Stimulated activated CD8-positive, alpha-beta memory T cell treated with anti-CD3 and anti-CD28 coated beads, Interleukin-4, amount 100 ng/mL, for 4 hours (primary cell): ENCODE measurements at places on chromosomes 11 and 22.

GRCh38 chr11:131906963-131907362, 536.5 kb downstream of the NTM start:
- no peak for DNase-seq

DNA sequence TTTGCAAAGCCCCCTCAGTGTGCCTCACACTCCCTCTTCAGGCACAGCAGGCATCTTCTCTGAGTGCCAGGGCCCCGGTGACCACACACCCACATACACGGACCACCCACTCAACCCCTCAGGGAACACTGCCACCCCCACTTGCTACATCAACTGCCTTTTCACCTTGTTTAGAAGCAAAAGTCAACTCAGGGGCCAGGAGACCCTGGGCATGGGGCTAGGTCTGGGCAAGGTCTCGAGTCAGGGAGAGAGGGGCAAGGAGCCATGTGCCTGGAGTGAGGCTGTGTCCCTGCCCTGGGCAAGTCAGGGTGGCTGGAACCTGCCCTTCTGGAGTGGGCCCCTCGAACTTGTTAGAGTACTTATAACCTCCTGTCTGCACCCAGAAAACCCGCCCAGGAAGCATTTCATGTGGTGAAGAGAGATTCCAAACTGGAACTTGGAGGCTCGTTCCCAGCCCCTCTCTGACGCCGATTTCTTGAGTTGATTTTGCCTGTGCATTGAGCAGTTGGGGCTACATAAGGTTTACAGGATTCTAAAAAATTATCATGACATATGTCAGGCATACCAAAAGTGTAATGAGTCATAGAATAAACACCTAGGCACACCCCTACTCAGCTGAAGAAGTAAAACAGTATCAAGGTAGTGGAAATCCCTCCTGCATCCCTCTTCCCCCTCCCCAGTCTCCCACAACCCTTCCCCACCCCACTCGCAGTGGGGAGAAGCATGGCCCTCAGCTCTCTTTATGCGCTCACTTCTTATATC, 74.3 kb downstream of the MYEOV start:
- no peak for DNase-seq

- DNase-seq = no peak
Measured at GRCh38 chr11:60942970-60943565, 8.9 kb downstream of the SLC15A3 start.

DNA sequence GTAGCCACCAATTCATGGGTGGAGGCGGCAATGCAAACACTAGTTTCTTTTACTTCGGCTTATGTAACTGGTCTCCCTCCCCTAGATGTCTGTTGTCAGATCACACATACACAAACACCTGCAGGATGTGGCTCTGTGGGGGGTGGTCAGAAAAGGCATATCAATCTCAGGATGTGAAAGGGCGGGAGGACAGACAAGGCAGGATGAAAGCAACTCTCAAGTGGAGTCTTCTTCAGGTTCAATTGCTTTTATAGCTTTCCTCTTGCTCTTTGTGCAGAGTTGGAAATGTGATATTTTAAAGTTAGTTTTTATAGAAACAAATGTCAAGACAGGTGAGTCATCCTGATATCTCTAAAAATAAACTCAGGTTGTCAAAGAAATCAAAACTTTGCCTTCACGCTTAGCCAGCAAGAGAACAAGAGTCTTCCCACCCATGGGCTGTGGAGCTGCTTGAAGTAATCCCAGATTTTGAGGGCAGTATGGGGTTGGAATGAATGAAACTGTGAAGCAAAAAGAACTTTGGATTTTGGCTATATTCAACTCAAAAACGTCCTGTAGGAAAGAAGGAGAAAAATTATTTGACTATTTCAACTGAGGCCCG, 423.4 kb downstream of the GUCY1A2 start:
- DNase-seq = no peak

- DNase-seq = no peak
Measured at GRCh38 chr22:45453764-45454163, 40.3 kb downstream of the RIBC2 start.

DNA sequence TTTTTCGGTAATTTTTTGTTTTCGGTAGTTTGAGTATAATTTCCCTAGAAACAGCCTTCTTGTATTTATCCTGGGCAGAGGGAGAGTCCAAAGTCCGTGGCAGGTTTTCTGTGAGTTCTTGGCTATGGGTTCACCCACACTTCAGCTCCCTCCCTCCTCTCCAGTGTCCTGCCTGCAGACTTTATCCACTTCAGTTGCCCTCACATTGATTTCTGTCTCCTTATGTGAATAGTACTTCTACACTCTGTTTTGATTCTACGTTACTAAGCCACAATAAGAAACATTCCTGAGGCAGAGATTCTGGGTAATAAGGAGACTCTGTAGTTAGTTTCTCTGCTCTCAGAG, 868.6 kb downstream of the METTL15 start:
- no peak for DNase-seq

- DNase-seq = no peak
Measured at GRCh38 chr11:100637706-100638105, 49.4 kb upstream of the ARHGAP42 start.

DNA sequence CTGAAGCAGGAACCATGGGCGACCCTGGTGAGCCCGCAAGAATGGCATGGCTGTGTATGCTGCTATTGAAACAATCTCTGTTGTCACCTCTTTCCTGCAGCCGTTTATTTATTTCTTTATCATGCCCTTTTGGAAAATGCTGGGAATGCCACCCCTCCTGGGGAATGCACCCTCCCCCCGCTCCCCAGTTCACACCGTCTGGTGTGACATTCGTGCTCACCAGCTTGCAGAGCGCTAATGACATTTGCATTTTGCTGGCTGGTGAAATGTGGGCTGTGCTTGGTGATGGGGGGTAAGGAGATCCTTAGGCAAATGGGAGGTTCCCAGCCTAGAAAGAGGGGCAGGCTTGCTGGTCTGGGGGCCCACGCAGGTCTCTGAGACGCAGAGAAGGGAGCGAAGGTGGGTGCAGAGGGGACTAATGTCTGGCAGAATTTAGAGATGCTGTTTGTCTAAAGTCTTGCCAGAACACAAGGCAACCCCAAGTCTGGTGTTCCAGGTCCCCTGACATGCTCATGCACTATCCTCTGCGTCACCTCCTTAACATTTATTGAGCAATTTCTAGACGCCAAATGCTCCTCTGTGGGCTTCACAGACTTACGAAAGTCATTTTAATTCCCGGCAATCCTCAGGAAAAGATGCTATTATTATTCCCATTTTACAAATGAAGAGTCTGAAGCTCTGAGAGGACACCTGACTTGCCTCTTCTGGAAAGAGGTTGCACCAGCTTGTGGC, 91.7 kb downstream of the TP53I11 start:
- no peak for DNase-seq

DNA sequence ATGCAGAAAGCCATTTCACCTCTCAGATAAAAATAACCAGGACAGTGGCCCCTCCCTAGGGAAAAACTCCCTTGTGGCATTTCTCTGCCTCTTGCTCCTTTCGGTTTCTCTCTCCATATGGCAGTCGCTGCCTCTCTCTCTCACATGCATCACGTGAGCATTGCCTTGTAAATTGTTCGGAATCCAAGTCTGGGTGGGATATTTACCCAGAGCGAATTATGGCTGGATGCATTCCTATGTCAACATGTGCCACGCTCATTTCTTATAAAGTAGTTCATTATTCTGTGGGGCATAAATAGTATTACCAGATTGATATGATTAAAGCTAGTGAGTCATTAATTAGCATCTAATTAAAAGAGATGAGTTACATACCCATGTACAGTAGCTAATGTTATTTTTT, 392.9 kb downstream of the INSC start:
- no peak for DNase-seq

DNA sequence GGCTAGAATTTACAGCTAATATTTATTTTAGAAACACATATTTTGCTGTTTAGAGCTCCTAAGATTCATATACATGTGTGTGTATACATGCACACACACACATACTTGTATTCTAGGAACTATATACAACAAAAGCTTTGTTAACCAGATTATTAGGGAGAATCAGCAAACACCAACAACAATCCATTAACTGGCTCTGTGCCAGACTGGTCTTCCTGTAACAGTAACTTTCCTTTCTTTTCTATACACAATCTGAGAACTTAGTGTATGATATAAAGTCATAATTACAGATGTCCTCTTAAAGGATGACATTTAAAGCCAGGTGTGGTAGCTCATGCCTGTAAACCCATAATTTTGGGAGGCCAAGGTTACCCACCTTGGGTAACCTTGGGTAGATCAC, 49.5 kb upstream of the CLNS1A start:
- DNase-seq = no peak

- DNase-seq = no peak
Measured at GRCh38 chr11:102109896-102110760, at the start of gene YAP1. Gene YAP1, plus strand, starts transcription at chr11:102110447. Its CDS starts 402 bp downstream, at chr11:102110849.

DNA sequence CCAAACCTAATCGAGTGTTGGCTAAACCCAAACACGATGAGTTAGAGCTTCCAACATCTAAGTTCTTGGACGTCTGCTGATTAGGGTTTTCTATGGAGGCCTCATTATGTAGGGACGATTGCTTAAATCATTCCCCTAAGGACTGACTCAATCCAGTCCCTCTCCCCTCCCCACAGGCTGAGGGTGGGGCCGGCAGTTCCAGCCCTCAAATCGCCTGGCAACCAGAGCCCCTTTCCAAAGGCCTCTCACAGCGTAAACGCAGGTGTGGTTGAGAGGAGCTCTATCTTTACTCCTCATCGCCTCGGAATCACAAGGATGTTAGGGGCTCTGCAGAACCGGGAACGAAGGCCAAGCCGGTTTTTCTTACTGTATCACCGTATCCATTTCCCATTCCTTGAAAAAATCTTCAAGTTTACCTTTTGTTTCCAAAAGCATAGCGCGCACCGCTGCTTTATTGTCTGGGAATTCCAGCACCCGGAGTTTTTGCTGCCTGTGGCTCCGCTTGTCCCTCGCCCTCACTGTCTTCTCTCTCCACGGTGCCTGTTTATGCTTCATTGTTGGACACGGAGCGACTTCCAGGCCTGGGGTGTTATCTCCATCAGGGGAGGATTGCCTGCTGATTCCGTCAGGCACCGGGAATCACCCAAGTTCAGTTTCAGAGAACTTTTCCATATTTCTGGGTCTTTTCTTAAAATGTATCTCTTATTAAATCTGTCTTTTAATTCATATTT, 13.8 kb upstream of the IFITM3 start:
- no peak for DNase-seq

DNA sequence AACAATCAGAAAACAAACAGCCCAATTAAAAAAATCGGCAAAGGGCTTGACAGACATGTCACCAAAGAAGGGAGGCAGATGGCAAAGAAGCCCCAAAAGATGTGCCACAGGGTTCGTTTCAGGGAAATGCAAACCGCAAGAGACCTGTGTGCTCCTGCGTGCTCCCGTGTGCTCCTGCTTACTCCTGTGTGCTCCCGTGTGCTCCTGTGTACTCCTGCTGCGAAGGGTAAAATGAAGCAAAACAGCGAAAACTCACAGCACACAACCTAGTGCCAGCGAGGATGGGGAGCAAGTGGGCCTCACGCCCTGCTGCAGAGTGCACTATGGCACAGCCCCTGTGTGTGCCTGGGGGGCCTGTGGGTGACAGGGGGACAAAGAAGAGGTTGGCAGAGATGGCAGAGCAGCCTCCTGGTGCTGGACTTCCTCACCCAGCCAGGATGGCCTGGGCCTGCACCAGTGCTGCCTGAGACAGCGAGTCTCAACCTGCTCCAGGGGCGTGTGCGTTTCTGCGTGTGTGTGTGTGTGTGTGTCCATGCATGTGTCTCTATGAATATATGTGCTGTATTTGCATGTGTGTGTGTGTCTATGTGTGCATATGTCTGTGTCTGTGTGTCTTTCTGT, 14.0 kb downstream of the ASCL2 start:
- DNase-seq = no peak

- DNase-seq = no peak
Measured at GRCh38 chr11:48031602-48032001, 51.2 kb downstream of the PTPRJ start.
